Stimulated activated CD8-positive, alpha-beta memory T cell treated with anti-CD3 and anti-CD28 coated beads, Interleukin-2, amount 100 ng/mL, for 48 hours (primary cell): ENCODE measurements at places on chromosomes 2 and 18.

DNA sequence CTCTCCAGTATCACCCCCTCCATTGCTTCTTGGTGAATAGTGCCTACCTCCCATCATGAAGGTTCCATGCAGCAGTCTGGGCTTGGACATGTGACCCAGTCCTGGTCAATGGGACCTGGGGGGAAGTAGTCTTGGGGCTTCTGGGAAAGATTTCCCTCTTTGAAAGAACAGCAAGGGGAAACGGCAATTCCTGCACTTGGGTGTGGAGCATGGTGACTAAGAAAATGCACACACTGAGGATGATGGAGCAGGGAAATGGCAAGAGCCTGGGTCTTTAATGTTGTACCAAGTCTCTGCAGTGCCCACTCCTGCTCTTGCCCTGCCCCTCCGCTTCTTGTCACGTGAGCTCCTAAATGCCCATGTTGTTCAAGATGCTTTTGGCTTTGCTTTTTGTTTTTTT is 131.4 kb upstream of the SIX2 start:
- DNase-seq = no peak

- DNase-seq = no peak
Observed at GRCh38 chr2:71226096-71226964, 573 bp downstream of the PAIP2B start.

DNA sequence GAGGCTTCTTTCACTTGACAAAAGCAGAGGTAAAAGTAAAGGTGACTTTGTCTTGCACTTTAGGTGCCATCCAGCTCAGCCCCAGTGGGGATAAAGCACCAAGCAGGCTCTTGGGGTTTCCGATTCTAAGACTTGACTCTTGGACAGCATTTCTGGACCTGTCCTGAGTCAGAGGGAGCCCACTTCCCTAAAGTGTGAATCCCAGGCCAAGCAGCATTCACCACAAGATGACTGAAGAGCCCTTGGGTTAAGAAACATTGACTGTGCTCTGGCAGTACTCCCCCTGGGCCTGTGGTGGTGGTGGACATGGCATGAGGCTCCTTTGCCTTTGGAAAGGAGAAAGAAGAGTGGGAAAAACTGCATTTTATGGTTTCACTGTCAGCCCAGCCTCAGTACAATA is 638.0 kb upstream of the VRK2 start:
- DNase-seq = no peak

GRCh38 chr2:105919191-105919811 is 174.6 kb downstream of the NCK2 start:
- DNase-seq = no peak

GRCh38 chr2:213042262-213042661 is 109.2 kb downstream of the IKZF2 start:
- no peak for DNase-seq

- no peak for DNase-seq
Observed at GRCh38 chr18:77155031-77155430, 22.4 kb upstream of the MBP start.

- no peak for DNase-seq
Observed at GRCh38 chr2:37573451-37574388, 97.7 kb downstream of the CDC42EP3 start.

DNA sequence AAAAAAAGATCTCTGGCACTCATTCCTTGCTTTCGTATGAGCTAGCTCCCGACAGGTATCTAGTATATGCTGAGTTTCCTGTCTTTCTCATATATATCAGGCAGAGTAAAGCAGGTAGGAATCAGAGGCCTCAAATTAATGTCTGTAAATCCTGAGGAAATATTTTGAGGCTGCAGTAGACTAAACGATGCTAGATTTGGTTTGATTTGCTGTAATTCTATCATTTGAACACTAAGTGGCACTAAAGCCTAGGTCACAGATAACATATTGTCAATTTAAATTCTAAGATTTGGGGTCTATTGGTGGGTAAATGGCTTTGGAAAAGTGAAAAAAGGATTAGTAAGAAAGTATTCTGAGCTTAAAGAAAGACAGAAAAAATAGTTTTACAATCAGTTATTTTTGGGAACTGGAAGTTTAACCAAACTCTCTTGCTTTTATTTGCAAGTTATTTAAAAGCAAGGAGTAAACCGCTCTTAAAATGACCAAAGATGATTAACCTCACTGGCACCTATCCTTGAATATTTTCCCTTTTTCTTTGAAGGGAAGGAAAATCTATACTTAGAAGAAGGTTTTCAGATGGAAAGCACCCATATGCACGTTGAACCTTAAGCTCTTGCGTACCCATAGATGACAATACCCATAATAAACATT is 37.6 kb upstream of the SLC4A10 start:
- no peak for DNase-seq

- DNase-seq = no peak
Observed at GRCh38 chr2:217672472-217672871, 330.3 kb downstream of the TNS1 start.

DNA sequence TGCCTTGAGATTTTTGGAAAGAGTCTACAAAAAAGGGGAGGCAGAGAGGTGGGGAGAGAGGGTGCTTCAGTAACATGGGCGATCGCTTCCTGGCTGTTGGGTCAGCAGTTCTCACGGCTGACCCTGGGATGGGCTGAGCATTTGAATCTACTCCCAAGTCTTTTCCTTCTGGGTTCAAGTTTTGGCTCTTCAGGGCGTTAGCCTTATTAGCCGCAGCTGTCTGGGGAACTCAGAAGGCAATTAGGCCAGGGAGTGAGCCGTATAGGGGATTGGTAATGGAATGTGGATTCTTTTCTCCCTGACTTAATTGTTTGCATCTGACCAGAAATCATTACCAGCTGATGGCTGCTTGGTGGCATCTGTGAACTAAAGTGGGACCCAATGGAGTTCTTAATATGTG is 250.5 kb upstream of the SKOR2 start:
- no peak for DNase-seq

- DNase-seq = no peak
Observed at GRCh38 chr2:57491213-57491612, 555.4 kb upstream of the VRK2 start.

- DNase-seq = no peak
Observed at GRCh38 chr18:72206814-72207213, 337.3 kb downstream of the CBLN2 start.

DNA sequence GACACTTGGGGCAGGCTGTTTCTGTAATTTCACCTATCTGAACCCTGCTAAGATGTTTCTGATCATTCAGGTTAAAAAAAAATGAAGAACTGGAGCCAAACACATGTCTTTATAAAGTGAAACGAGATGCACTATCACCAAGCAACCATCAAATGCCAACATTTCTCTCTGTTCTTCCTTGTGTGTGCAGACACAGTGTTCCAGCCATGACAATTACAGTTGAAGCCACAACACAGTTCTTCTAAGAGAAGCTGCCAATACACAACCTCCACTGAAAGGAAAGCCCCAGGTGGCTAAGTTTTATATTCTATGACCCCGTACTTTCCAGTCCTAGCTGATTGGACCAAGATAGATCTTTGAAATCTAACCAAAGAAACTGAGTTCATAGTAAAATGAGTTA is 181.8 kb downstream of the RAD51AP2 start:
- DNase-seq = no peak

DNA sequence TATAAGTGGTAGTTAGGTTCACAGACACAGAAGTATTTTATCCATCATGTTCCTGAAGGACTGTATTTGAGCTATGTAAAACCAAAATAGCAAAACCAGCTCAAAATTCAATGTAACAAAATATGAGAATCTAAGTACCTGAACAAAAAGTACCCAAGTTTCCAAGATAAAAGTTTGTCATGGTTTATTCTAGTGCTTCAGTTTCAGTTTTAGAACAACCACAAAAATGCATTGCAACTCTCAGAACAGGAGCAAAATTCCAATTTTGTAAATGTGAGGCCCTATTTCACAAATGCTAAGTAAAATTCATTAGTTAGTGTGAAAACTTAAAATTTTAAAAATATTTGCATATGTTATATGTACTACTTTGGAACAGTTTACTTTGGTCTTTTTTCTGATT is 5.0 kb upstream of the ALPK2 start:
- DNase-seq = no peak

DNA sequence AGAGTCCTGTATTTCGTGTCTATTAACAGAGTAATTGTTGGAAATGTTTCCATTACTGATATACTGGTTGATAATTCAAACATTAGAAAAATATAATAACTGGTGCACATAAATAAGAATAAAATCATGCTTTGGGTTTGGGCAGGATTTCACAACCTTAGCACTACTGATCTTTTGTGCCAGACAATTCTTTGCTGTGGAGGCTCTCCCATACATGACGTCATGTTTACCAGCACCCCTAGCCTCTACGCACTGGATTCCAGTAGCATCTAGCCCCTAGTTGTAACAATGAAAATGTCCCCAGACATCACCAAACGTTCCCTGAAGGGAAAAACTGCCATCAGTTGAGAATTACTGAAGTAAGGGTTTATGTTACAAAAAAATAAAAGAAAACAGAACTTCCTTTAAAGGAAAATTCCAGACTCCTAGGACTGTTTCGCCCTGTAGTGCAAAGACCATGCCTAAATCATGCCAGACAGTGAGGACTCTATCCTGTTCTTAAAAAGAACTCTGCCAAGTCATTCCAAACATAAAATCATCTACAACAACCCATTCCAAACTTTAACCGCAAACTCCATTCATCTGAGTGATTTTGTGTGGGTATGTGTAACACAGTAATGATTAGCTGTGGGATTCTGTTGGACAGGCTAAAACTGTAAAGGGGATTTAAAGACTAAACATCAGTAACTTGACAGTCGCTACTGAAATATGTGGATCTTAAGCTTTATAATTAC is 313.4 kb upstream of the CCDC68 start:
- DNase-seq = no peak

DNA sequence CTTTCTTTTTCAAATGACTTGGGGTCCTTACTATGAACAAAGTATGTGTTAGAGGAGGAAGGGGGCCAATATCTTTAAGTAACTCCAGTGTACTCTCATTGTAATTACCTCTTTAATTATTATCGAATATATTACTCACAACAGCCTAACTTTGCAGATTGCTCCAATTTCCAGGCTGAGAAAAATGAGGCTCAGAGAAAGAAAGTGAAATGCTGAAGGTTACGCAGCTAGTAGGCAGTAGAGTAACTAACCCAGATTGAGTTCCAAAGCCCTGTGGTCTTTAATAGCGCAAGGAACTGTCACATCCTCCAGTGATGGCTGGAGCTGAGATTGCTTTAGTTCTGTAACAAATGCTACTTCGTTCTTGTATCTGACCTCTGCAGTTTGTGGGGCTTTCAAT is 2.2 kb upstream of the GYPC start:
- DNase-seq = no peak

DNA sequence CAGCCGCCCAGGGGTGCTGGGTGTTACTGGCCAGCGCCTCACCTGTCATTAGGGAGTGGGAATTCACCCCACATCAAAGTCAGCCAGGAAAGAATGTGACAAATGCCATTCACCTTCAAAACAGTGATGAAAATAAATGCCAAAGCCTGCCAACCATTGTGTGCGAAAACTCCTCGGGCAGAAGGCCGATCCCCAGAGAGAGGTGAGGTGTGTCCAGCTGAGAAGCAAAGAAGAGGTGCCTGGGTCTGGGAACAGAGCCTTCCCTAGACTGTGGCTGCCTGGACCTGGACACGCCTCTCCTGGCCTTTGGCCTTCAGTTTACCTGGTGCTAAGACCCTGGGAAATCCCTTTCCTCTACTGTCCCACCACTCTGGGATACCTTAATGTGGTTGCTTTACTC is 142.7 kb downstream of the CYP26B1 start:
- no peak for DNase-seq
